Lung (tissue), 17 donors: ENCODE measurements at places on chromosomes 12 and 14. TPM values are rescaled to one million over a fixed set of nuclear protein-coding genes. Genes with fewer than 3 reads are reported as not detected.

Gene WSCD2
- polyA plus RNA-seq, result 0.08 TPM

Gene CLEC4C
- polyA plus RNA-seq, result not detected

Gene ARHGEF25
- 10.4 TPM for polyA plus RNA-seq

Gene ANO2
- polyA plus RNA-seq, result 8.3 TPM

Gene TDRD9
- polyA plus RNA-seq, result 2.4 TPM

Gene GNPNAT1
- 14.5 TPM for polyA plus RNA-seq

Gene FAM222A
- 1.3 TPM for polyA plus RNA-seq

Gene NEUROD4
- not detected for polyA plus RNA-seq

Gene XPOT
- polyA plus RNA-seq, result 27.1 TPM
